ENCODE measurements at places on chromosomes 11 and 22.

GRCh38 chr11:17431139-17431538 is 42.7 kb upstream of the KCNJ11 start:
- DNase-seq: no peak

- no peak for DNase-seq
Measured at GRCh38 chr11:65662247-65662798, 393 bp downstream of the RELA start.

GRCh38 chr11:83827520-83827919 is 541.4 kb upstream of the CCDC90B start:
- DNase-seq: no peak

- DNase-seq: no peak
Measured at GRCh38 chr22:24146791-24147353, 34.4 kb upstream of the SUSD2 start.

GRCh38 chr11:75468534-75469340 is 35.7 kb upstream of the KLHL35 start:
- no peak for DNase-seq

DNA sequence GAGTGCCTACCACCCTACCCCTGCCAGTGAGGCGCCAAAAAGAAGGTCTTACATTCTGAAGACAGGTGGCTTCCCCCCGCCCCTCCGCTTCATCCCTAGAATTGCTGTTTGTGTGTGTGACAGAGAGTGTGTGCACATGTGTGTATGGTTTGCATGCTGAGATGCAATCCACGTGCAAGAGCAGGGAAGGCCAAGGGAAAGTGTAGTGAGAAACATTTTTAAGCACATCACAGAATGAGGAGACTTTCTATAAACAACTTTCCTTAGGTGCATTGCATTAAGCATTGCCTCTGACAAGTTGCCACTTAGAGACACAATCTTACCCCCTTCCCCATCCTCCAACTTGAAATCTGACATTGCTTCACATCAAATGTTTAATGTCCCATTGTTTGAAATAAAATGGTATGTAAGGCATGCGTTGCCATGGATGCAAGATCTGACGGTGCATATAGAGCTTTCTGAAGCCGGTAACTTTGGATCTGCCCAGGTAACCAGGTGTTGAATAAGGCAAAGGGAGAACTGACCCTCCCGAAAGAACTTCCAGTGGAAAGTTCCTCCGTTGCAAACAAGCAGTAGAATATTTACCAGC is 21.4 kb downstream of the FJX1 start:
- no peak for DNase-seq

DNA sequence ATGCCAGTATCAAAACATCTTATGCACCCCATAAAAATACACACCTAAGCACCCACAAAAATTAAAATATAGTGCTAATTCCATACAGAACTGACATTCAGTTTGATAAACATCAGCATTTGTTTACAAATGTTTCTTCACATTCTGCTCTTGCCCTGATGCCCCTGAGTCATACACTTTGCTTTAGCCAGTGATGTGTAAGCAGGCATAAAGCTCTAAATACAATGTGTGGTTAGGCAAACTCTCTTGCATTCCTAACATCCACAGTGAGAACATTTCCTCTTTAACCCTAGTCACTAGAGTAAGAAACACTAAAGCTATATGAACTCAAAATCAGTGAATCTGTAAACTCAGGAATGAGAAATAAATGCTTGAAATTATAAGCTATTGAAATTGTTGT is 1060.7 kb downstream of the FAM181B start:
- no peak for DNase-seq

- DNase-seq: no peak
Measured at GRCh38 chr11:28384418-28384817, 276.2 kb downstream of the METTL15 start.

DNA sequence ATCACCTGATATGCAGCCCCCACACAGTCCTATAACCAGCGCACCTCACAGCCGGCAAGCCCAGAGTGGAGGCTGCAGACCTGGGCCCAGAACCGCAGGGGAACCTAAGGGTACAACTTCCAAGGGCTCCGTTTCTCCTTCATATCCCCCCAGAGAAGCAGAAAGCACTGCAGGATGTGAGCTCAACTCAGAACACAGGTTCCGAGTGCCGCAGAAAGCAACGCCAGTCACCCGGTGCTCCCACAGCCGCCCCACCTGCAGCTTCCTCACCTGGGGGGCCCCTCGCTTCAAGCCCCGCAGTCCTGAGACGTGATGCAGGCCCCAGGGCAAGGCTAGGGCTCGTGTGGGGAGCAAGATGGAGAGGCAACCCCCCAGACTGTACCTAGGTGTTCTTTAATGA is 2.5 kb downstream of the TSSK2 start:
- no peak for DNase-seq

DNA sequence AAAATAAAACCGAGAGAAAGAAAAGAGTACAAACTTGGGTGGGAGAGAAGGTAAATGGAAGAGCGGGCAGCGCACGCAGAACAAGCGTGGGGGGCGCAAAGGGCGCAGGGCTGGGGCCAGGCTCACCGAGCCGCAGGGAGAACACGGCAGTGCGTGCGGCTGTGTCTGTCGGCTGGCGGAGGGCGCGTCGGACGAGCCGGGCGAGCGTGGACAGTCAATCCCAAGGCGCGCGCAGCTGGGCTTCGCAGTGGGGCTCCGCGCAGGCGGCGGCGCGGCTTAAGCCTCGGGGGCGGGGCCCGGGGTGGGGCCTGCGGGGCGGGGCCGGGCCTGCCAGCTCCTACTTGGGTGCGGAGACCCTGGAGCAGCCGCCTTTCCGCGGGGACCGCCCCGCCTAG is at the start of gene UCP2:
UCP2 (minus strand) TSS at position 249 of the 395 bp plus-strand sequence. CDS start 4,465 bp downstream, outside the sequence.
- DNase-seq: peak; percentile 64

- DNase-seq: no peak
Measured at GRCh38 chr11:121452609-121453150, at the start of gene SORL1-AS1. Gene SORL1-AS1 (minus strand): TSS chr11:121452967.

GRCh38 chr11:44645827-44646226 is 80.4 kb downstream of the CD82 start:
- no peak for DNase-seq

- DNase-seq: no peak
Measured at GRCh38 chr11:88511006-88511405, 173.5 kb upstream of the CTSC start.

- DNase-seq: no peak
Measured at GRCh38 chr22:45538281-45538680, 35.6 kb downstream of the FBLN1 start.

- no peak for DNase-seq
Measured at GRCh38 chr11:127035824-127036223, 35.3 kb upstream of the KIRREL3 start.

DNA sequence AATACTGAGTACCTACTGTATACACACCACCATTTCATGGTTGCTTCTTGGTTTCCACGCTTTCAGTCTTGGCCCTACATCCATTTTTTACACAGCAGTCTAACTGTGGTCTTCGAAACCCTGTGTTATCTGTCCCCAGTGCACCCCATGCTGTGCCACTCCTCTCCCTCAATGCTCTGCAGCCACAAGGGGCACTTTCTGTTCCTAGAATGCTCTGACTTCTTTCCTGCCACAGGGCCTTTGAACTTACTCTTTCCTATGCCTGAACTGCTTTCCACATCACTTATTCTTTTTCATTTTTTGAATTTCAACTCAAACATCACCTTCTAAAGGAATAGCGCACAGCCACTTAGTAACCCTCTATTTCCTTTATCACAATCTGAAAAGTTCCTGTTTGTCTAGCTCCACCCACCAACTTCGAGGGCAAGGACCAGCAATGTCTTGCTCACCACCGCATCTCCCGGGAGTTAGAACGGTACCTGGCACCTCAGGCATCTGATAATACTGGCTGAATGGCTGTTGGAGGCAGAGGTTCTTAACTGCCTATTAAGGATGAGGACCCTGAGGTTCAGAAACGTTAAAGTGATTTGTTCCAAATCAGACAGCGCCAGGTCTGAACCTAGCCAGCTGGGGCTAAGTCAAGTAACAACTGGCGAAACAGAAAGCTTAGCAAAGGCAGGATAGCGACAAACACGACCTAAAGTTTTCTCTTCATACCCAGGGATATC is 568 bp downstream of the ALG8 start:
- no peak for DNase-seq

DNA sequence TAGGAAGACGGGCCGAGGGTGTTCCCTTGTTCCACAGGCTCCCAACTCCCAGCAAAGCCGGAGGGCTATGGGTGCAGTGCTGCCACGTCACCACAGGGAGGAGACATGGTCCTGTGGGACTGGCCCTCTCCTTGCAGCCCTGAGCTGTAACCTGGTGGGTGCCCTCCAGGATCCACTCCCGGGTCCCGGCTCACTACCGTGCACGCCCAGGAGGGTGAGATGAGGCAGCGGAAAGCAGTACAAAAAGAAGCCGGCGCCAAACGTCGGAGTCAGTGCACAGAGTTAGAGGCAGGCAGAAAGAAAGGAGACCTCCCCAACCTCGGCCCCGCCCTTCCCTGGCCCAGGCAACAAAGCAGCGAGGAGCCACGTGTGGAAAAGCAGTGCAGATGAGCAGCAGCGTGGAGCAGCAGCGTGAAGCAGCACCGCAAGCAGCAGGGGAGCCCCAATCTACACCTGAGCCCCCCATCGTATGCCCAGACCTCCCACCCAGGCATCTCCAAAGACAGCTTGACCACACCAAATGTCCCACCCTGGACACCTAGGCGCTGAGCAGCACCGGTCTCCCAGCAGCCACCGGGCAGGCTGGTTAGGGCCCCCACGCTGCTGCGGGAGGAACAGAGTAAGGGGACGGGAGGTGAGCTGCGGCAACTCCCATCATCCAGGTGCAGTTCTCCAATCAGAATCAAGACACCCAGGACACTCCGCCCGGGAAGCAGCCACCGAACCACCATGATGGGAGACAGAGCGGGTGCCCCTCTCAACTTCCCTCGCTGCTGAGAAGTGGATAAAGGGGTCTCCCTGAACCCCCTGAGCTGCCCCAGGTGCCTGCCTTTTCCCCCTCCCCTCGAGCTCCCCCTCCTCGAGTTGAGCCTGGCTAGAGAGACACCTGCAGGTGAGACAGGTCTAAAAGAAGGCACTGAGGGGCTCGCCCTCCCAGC is 28.8 kb downstream of the IGSF9B start:
- peak; percentile 71 for DNase-seq

DNA sequence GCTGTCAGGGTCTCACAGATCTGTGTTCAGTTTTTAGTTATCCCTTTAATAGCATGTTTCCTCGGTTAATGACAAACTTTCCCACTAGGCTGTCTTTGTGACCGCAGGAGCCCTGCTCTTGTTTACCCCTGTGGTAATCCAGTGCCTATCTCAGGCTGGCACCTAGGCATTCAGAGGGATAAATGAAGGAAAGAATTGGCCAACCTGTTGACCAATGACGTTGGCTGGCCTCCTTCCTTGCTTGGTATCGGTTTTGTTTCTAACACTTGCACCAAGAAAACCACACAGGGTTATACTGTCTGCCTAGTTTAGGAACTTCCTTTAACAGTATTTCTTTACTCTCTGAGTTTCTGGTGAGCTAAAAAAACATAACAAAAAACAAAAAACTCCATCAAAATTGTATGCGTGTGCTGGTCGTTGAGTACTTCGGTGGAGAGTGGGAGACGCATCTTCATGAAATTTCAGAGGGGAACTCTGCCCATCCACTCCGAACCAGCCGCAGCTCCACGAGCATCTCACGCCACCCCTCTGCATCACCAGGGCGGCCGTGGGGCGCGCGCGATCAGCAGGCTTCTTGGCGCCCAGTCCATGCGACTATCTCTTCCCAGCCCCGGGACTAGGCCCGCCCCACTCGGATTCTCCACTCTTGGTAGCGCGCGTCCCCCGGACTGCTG is 563 bp upstream of the ENDOD1 start:
- no peak for DNase-seq

DNA sequence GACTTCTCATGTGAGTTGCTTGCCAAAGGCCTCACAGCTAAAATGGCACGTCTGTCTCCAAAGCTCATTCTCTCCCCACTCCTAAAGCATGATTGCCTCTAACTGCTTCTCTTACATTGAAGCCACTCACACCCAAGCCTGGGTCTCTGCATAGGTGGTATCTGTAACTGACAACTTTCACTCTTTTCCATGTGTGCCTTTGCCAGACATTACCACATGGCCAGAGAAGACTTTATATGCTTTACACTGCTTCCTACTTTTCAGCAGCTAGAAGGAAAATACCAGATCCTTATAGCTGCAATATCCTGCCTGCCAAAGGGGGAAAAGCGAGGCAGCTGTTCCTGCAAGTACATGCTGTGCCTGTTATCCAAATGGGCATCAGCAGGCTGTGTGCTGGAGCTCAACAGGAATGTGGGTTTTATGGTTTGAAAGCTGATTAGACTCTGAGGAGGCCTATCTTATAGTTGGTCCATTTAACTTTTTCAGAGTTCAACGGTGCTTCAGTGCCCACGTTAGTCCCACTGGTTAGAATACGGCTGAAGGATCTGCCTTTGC is 547.1 kb downstream of the RAB38 start:
- DNase-seq: no peak

GRCh38 chr11:85787809-85788760 is 22.9 kb downstream of the SYTL2 start:
- no peak for DNase-seq

- no peak for DNase-seq
Measured at GRCh38 chr11:58845386-58845785, 882 bp upstream of the GLYATL2 start.

DNA sequence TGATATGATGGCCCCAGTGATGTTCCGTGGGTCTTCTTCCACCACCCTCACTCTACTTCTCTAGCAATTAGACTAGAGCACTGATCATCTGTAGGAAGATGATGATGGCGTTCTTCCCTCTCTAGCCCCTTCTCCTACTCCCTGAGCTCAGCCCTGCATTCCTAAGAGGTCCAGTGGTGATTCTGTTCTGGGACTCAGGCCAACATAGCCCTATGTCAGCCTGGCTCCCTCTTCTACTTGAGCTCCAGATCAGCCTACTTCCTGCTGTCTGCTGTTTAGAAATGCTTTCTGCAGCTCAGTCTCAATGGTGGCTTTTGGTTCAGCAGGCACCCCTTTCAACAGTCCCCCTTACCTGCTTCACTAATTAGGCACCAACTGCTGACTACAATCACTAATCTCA is 86.1 kb upstream of the ZBED5 start:
- no peak for DNase-seq

GRCh38 chr11:112320668-112321067 is 60.0 kb upstream of the PLET1 start:
- DNase-seq: no peak

DNA sequence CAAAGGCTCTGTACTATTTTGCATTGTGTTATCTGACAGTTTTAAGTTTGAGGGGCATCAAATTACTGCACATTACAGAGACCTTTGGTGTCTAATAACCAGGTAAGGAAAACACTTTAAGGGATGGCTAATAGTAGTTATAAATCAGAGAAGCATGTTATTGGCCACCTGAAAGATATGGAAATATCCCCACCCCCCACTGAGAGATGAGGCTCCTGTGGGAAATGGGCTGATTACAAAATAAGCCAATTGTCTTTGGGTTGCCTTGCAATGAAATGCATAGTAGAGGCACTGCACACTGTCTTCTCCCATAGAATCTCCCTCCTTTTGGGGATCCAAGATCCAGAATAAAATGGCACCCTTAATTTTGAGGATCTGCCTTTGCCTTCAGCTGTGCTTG is 91.0 kb downstream of the IGLL5 start:
- no peak for DNase-seq

DNA sequence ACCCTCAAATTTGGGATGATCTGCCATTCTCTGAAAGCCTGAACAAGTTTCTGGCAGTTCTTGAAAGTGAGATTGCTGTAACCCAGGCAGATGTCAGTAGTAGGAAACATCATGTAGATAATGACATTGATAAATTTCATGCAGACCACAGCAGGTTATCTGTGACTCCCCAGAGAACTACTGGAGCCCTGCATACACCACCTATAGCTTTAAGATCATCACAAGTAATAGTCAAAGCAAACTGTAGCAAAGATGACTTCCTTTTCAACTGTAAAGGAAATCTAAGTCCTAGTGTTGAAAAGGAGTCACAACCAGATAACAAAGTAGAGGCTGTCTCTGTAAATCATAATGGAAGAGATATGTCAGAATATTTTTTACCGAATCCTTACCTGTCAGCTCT is 31.0 kb downstream of the DDIAS start:
- no peak for DNase-seq

All from progenitor cell of endocrine pancreas (in vitro differentiated cells).